ENCODE measurements at places on chromosomes 12 and 14.

DNA sequence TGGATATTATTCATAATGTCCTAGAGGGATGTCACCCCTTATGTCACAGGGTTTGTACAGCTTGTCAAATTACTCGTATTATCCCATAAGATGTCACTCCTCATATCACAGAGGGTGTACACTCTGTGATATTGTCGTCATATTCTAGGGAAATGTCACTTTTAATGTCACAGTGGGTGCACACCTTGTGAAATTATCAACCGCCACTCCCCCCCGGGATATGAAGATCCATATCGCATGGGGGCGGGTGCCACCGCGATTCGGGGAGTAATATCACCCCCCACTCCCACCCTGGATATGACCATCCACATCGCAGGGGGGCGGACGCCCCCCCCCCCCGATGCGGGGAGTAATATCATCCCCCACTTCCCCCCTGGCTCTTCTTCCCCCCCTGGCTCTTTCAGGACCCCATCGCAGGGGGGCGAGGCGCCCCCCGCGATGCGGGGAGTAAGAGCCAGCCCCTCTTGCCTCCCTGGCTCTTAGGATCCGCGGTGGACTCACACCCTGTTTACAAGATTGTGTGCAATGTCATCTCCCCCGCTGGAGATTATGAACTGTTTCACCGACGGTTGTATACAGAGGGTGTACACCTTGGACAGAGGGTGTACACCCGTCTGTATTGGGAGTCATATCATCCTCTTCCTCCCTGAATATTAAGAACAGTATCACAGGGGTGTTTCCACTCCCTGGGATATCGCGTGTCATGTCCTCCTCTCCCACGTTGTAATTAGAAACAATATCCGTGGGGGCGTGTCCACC is 92.8 kb downstream of the FRMD6 start:
- no peak for DNase-seq

DNA sequence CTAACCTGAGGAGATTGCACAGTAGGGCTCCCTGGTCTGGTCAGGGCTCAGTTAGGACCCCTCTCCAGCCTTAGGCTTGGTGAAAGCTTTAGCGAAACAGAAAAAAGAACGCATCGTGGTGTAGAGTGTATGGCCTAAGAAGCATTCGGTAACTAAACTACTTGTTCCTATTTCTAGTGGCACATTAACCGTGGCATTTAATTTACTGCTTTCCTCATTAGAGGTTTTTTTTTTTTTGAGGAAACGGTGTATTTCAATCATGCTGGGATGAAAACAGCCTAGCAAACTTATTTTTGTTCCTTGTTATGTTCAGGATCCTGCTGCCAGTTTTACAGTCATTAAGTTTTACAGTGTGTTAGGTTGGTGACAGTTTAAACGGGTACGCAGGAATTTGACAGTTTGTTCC is 518 bp upstream of the OSBPL8 start:
- DNase-seq, result no peak

DNA sequence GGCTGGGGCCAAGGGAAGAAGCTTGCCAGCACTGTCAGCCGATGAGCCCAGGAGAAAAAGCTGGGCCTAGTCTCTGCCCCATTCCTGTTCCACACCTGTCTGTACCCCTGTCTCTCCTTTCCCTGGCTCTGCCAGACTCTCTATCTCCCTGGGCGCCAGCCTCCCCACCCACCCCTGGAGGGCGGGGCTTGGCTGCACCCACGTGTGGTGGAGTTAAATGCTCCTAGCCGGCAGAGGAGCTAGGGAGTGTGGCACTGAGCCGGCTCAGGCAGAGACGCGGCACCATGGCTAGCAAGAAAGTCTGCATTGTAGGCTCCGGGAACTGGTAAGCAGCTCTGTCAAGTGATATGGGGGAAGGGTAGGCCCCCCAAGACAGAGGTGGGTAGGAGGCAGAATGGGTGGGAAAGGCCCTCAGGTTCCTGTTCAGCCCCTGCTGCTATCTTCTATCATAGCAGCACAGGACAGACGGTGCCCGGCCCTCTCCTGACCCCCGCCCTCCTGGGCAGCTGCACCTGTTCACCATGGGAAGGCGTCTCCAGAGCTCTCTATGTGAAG is at the start of gene GPD1:
Gene GPD1 (plus strand): TSS at position 242 of the 555 bp plus-strand sequence. CDS start 43 bp downstream, at position 285.
- no peak for DNase-seq

GRCh38 chr14:96895658-96896271 is 98.6 kb downstream of the VRK1 start:
- no peak for DNase-seq

- peak; percentile 87 for DNase-seq
These were observed at the start of gene TAMALIN for GRCh38 chr12:52006726-52007157. TSS of gene TAMALIN (plus strand) at chr12:52006946. CDS start at chr12:52007020, 74 bp downstream.

DNA sequence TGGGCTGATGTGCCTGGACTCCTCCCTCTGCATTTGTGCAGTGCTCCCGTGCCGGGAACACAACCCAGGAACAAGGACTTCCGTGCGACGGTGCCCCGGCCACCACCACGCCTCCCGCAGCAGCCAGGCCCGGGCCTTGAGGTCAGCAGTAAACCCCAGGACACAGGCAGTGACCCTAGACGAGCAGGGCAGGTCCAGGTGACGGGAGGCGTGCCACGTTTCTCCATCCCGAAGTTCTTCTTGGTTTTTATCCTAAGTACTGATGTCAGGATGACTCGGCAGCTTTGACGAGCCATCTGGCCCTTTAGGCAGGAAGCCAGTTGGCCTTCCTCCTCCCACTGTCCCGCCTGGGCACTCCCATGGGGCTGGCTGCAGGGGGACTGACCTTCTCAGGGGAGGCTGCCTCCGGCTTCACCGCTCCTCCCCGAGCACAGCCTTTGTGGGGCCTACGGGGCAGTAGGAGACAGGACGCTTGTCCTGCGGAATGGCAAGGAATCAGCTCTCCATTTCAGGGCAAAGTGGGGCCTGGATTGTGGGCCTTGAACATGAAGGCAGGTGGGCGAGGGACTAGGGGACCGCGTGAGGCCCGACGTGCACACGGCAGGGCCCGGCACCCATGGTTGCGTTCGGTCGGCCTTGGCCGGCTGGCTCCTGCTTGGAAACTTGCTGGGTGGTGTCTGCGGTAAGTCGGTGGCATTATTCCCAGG is 94.1 kb downstream of the FBXL14 start:
- DNase-seq, result no peak

DNA sequence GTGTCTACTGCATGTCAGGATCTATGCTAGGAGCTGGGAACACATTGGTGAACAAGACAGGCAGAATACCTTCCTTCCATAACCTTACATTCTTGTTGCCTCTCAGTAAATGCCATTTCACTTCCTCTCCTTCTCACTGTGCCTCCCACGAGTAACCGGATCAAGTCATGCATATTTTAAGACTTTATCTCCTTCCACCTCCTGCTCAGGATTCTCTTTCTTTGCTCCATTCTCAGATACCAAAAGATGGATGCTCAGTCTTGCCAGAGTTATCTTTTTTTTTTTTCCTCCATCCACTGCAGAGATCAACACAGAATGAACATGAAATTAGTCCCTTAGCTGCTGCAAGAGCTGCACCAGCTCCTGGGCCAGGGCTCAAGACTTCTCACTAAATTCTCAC is 20.0 kb upstream of the APPL2 start:
- DNase-seq, result no peak

- DNase-seq, result no peak
These were observed 691.8 kb downstream of the FLRT2 start for GRCh38 chr14:86221755-86222154.

- DNase-seq, result no peak
These were observed 23.4 kb upstream of the RAB35 start for GRCh38 chr12:120139958-120140357.

DNA sequence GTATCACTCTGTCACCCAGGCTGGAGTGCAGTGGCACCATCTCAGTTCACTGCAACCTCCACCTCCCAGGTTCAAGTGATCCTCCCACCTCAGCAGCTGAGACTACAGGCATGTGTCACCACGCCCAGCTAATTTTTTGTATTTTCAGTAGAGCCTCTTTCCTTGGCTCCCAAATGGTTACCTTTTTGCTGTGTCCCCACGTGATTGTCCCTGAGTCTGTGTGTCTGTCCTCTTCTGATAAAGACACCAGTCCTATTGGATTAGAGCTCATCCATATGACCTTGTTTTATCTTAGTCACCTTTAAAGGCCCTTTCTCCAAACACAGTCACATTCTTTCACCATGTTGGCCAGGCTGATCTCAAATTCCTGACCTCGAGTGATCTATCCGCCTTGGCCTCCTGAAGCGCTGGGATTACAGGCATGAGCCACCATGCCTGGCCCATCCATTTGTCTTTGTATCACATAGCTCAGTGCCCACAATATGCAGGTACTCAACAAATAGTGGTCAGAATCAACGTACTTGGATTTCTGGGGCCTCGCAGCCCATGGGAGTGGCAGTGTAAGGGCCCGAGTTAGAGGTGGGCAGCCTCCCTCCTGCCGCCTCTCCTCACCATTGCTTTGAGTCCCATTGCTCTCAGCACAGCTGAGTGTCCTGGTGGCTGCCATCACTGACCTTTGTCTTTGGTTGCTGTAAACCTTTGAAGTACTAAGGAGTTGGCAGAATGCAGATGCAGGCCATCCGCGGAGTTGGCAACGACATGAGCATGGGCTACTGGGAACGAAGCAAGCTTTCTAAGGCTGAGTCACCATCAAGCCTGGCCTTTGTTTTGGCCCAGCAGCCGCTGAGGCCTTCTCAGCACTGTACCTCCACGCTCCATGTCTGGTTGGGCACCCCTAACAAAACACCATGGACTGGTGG is 9.3 kb downstream of the TPCN1 start:
- DNase-seq, result peak; percentile 59

DNA sequence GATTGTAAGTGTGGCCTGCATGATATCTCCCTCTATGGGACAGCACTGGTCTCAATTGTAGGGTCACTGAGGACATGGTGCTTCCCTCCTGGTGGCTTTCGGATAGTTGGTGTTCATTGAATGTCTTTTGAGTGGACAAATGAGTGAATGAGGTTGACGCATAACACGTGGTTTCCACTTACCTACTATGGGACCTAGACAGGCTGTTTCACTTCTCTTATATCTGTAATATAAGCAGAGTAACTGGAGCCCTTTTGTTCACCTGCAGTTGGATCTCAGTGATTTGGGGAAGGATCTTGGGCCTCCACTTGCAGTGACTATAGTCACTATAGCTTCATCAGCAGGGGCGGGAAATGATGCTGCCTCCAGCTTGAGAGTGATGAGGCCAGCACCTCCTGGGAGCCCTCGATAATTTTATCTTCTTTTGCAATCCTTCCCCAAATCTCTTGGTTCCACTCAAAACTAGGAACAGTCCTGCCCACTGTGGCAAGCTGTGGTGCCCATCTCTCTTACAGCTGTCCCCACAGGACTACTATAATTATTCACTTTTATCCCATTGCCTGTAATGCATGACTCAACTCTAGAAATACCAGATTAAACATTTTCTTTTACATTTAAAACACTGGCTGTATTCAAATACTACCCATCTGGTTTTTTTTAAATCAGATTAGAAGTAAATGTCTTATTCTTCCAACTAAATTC is 242.9 kb downstream of the CHST11 start:
- DNase-seq, result no peak

DNA sequence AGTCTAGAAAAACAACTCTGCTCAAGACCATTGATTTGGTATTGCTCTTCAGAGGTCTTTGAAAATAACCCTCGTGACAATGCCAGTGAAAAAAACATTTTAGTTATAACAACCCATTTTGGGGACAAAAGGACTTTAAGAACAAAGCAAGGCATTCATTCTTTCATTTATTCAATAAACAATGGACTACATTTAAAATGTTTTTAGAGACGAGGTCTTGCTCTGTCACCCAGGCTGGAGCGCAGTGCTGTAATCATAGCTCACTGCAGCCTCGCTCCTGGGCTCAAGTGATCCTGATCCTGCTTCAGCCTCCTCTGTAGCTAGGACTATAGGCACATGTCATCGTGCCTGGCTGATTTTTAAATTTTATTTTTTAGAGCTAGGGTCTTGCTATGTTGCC is 7.7 kb upstream of the KICS2 start:
- DNase-seq, result no peak

GRCh38 chr12:122866379-122866778 is 29.5 kb downstream of the VPS37B start:
- DNase-seq, result no peak

GRCh38 chr12:49208676-49209075 is 19.8 kb upstream of the TUBA1A start:
- no peak for DNase-seq

Measured in dermis blood vessel endothelial cell (primary cell).